ENCODE measurements at places on chromosomes 3 and 15.

DNA sequence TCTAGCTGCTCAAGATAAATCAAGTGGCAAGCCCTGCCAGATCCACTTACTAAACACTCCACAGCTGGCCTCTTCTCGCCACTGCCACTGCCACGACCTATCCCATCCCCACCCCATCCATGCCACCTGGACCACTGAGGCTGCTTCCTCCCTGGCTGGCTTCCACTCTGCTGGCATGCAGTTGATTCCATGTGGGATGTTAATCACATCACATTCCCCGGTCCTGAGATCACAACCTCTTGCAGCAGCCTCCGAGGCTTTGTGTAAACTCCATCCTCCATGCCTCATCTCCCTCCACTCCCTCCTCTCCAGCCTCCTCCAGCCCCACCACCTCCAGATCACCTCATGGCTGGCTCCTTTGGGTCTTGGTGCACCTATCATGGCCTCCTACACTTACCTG lies 7.7 kb downstream of the NCKIPSD start:
- no peak for DNase-seq

GRCh38 chr15:78351539-78351938 lies 11.4 kb downstream of the CRABP1 start:
- DNase-seq, result no peak

GRCh38 chr3:168427835-168428475 lies 332.2 kb upstream of the GOLIM4 start:
- no peak for DNase-seq

DNA sequence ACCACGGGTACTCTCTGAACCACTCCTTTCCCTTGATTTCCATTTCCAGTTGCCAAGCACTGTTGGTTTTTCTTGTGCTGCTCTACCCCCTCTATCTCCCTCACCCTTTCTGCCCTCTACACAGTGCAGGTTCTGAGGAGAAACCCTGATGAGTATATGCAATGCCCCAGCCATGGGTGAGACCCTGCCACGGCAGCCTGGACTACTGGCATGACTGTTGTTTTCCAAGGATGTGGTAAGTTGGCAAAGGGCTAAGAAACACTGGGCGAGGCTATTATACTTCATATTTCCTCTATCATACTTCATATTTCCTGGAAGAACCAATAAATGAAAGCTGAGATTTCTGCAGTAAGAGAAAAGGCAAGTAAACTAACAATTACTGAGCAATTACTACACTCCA lies 27.9 kb downstream of the CHAC1 start:
- no peak for DNase-seq

DNA sequence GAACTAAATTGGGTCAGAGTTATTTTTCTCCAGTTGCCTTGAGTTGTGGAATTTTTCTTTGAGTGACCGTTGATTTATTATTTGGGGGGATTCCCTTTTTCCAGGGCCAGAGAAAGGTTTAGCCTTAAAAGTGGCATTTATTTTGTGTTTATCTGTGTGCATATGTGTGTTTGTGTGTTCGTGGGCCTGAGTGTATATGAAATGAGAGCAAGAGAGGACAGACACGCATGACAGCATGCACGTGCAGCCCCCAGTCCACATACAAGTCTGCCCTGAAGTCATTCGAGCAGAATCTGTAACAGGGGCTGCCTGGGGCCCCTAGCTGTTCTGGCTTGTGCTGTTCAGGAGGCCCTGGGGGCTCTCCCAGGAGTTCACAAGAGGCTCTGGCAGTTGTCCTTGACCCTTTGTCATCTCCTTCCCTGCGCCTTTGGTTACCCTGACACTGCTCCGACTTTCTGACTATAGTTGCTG lies 18.3 kb upstream of the TRAK1 start:
- DNase-seq, result no peak

GRCh38 chr3:29721789-29722188 lies 440.9 kb downstream of the RBMS3 start:
- DNase-seq, result no peak

DNA sequence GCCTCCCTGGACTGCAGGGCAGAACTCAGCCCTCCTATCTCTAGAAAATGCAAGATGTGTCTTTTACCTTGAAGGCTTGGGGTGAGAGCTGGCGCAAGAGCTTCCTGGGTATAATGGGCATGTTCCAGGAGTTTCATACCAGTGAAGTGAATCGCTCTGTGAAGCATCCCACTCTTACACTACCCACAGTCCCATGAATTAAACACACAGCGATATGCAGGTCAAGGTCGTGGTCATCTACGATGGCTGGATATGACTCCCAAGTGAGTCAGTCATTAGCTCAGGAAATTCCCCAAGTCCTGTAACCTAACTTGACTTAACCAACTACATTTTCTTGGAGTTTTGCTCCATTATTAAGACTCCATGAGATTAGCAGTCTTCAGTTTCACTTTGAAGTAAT lies 439.7 kb downstream of the NTRK3 start:
- DNase-seq, result no peak

- no peak for DNase-seq
These were observed 50.4 kb upstream of the ADCY5 start for GRCh38 chr3:123499322-123499721.

- DNase-seq, result no peak
These were observed 16.1 kb downstream of the MAP2K1 start for GRCh38 chr15:66402761-66403284.

GRCh38 chr3:71759401-71759800 lies 5.7 kb downstream of the GPR27 start:
- no peak for DNase-seq

DNA sequence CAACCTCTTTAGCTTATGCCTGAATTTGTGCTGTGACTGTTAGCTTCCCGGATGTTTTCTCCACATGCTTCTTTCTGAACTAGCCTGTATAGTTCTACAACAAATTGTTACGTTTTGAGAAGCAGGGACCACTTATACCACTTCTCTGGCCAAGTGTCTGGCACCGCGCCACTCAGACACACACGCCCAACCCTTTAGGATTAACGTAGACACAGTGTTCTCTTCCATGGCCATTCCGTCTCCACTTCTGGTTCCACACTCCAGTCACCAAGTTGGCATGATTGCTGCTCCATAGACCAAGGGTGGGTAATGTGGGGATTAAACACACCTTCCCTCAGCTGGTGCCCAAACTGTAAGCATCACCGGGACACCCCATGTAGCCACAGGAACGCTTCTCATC lies 755 bp upstream of the TMEM108 start:
- no peak for DNase-seq

DNA sequence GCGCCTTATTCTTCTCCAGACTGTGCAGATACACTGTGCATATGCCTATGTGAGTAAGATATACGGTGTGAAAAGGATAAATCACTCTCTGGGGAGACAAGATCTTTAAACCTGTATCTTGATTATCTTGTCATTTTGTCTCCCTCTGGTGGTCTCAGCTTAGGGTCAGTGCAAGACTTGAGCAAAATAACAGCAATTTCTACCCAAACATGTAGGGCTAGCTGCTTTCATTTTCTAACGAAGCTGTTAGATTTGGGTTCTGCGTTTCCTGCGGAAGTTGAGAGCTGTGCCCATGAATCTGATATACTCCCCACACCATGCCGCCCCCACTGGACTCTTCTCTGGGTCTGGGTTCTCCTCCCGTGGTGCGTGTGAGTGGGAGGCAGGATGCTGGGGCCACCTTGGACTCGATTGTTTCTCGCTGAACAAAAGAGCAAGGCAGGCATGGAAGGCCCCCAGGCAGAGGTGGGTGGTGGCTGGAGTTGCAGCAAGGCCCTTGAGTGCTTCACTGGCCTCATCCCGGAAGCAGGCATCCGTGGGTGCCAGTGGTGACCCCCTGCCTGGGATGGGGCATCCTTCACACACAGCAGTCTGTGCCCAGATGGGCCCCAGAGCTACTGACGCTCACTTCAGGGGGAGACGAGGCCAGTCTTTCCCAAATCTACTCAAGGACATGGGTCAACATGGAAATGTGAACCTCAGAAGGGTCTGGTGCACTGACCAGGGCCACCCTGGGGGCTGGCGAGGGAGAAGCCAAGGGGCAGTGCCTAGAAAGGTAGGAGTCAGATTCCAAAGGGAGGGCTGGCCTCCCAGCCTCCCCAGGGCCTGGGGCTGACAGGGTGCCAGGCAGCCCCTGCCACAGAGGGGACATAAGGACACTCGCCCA lies 179.6 kb downstream of the NSMCE3 start:
- no peak for DNase-seq

DNA sequence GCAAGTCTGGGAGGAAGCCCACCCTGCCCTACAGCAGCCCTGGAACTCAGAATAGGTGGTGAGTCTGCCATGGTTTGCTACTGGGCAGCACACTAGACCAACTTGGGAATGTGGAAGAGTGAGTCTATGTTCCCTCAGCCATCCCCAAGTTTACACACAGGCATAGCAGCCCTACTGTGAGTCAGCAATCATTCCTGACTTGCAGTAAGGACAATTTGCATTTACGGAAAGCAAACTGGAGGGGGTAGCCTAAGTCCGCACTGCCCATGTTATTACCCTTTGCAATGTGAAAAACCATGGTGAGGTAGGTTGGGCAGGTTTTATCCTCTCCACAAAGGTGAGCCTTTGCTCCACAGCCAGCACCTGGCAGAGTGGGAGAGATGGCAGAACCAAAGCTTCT lies 4.6 kb downstream of the TCTA start:
- DNase-seq, result no peak

DNA sequence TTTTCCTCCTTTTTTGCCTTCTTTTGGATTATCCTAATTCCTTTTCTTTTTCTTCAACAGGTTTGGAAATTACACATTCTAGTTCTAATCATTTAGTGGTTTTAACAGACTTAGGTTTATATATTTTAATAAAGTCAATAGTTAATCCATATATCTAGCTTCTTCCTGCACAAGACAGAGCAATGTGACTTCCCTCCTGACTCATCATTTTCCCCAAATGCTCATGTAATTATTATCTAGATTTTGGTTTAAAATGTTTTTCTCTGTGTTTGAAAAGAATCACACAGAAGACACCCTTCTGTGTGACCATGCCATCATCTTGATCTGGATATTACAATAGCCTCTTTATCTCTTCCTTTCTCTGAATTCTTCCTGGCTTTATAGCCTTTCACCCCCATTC lies 28.6 kb upstream of the SSR3 start:
- DNase-seq, result no peak

- peak; percentile 75 for DNase-seq
These were observed 32.3 kb upstream of the AMOTL2 start for GRCh38 chr3:134406331-134407238.

DNA sequence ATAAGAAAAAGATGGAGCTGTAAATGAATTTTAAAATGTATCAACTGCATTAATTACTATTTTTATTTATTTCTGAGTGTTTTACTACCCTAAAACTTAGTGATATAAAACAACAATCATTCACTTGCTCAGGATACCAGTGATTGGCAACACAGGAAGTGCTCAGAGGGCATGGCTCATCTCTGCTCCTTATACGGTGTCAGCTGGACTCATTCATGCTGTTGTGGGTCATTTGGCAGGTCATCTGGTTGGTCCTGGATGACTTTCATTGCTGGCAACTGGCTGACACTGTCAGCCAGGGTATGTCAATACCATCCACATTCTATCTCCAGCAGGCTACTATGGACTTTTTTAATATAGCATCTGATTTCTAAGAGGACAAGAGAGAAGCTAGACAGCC lies 689.6 kb upstream of the NECTIN3 start:
- no peak for DNase-seq

- DNase-seq, result no peak
These were observed 15.0 kb downstream of the MAPKBP1 start for GRCh38 chr15:41789236-41789635.

GRCh38 chr15:79099692-79100091 lies 9.1 kb upstream of the RASGRF1 start:
- DNase-seq, result no peak

- DNase-seq, result no peak
These were observed 339.0 kb downstream of the IL5RA start for GRCh38 chr3:2771193-2771592.

DNA sequence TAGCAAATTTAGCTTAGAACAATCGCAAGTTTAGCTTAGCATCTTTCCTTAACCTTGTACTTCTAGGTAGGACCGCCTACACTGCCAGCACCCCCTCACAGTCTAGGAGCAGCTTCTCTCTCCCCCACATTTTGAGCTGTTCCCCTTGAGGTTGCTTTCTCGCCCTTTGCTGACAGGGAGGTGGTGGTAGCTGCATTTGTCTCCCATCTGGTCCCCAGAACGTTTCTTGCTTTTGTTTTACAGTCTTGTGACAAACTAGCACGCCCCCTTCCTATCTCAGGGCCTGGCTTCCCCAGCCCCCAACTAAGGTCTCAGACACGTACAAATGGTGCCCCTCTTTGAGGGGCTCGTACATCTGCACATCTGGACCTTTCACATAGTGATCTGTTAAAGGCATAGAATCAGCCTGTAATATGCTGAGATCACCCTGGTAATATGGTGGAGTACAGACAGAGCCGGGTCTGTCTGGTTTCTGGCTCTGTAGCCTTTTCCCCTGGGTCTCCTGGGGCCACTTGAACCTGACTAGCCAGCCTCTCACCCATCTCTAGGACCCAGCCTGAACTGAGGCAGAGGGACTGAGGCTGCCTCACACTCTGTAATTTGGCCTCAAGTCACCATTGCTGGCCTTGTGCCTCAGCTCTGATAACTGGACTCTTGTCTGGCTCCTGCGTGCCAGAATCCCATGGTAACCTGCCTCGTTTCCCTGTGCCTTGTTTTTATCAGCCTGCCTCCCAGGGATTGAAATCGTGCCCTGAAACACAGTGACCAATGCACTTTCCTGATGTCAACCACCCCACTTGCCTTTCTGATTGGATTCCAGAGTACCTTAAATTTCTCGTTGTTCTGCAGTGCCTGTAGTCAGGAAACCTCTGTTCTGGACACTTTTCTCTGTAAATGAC lies 27.7 kb downstream of the CRTC3 start:
- no peak for DNase-seq

DNA sequence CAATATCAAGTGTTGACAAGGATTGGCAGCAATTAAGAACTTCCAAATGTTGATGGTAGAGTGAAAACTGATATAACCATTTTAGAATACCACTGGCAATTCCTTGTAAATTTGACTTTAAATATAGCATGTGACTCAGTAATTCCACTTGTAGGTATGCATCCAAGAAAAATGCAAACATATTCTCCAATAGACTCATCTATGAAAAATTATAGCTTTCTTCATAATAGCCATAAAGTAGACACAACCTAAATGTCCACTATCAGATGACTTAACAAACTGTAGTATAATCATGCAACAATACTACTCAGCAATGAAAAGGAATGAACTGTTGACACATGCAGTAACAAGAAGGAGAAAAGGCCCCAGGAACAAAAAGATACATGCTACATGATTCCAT lies 988.1 kb downstream of the FHIT start:
- no peak for DNase-seq

Measured in NT2/D1 (cell line).